ENCODE measurements at places on chromosomes 6 and 20.

DNA sequence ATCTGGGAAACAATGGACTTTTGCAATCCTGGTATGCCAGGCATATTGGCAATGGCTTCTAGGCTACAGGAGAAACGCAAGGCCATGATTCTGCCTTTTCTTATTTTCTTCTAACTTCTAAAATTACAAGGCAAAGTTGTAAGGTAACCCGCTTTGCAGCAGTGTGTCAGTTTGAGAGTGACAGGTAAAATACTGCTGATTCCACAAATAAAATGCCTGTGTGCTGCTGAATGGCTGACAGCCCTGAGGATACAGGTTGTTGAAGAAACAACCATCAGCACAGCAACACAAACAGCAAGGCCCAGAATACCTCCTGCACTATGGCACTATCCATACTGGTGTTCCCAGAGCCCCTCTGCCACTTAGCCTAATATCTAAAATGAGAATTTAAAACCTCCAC lies 37.1 kb downstream of the SLC17A1 start:
- DNase-seq: no peak

DNA sequence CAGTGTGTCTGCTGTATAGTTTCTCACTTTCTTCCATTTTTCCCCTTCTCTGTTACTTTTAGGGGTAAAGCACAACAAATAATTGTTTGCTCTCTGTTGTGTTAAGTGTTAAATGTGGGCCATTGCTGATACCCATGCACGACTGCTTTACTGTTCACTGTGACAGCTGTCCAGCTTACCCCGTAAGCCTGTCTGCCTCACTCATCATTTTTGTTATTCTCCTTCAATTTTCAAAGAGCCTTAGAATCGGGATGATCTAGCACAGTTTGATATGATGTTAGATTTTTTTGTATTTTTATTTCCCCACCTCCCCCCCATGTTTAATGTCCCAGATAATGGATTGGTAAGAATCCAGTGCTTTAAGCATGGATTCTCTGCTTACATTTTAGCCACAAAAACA lies 41.2 kb upstream of the MLIP start:
- DNase-seq: no peak

- no peak for DNase-seq
Measured at GRCh38 chr6:63705707-63706106, 70.1 kb downstream of the PHF3 start.

DNA sequence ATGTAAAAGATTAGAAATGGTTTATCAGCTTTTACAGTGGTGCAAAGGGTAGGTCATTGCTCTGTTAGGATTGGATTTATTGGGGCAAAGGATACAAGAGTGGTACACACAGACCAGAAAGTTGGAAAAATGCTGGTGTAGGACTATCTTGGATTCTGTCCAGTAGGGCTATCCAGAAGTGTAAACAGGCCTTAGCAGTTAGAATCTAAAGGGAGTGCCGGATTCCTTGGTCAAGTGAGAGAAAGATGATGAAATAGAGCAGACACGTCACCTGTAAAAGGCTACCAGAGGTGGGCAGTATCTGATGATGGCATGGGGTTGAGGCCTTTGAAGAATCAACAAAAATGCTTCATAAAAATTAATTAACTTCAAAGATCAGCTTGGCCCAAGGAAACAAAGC lies 975.9 kb downstream of the KIF16B start:
- DNase-seq: no peak

DNA sequence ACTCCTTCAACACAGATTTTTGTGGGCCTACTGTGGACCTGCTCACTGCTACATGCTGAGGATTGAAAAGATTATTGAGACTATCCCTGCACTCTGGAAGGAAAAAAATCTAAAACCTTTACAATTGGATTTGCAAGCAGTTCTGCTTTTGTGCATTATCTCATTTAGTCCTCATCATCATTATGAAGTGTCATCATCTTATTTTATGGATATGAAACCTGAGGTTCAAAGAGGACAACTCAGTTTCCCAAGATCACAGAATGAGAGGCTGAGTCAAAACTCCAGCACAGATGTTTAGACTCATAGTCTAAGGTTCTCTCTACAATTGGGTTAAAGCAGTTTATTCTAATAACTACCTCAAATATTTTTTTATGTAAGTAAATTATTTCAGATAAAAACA lies 160.2 kb upstream of the MARCKS start:
- DNase-seq: no peak
